Inflammatory macrophage (primary cell): ENCODE measurements at places on chromosomes 5 and 9.

GRCh38 chr5:159779481-159779880, 136.8 kb upstream of the ADRA1B start:
- no peak for DNase-seq

- DNase-seq = no peak
Measured at GRCh38 chr5:161925960-161926359, 78.0 kb downstream of the GABRA1 start.

GRCh38 chr9:120863833-120864232, 13.2 kb downstream of the PHF19 start:
- DNase-seq = no peak

- DNase-seq = no peak
Measured at GRCh38 chr9:136062657-136063439, 32.2 kb downstream of the NACC2 start.

- no peak for DNase-seq
Measured at GRCh38 chr5:164217464-164217863, 712.0 kb downstream of the MAT2B start.

DNA sequence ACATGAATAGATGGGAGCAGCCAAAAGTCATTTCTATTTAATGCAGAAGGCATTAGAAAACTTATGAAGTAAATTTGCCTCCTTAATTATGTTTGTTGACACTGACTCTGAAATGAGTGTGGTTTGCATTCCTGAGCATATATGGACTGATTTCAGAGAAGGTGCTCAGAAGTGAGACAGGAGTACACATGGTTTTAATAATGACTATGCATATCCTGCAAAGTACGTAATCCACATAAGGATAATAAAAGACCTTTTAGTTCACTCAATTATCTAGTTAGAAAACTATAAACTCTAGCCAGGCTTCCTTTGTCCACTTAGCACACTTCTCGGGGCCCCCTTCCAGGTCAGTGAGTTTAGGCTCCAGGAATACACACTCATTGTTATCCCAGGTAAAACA, 75.7 kb upstream of the SNX2 start:
- no peak for DNase-seq

DNA sequence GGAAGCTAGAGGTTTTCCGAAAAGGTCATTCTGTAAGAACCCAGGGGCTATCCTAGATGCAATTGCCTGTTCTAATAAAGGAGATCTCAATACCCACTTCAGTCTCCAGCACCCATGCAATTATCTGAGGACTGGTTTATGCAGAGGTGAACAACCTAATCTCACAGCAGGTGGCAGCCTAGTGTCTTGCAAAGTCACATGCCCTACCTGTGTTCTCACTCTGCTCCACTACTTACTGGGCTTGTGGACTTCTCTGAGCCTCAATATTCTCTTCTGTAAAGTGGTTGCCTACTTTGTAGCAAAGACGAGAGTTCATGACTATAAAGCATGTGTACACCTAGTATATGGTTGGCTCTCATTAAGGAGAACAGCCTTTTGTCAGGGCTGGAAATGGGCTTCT, 21.0 kb upstream of the ALDH1B1 start:
- no peak for DNase-seq

- no peak for DNase-seq
Measured at GRCh38 chr9:38017149-38017884, 51.7 kb downstream of the SHB start.

- DNase-seq = no peak
Measured at GRCh38 chr9:107905308-107906020, 415.9 kb upstream of the KLF4 start.

DNA sequence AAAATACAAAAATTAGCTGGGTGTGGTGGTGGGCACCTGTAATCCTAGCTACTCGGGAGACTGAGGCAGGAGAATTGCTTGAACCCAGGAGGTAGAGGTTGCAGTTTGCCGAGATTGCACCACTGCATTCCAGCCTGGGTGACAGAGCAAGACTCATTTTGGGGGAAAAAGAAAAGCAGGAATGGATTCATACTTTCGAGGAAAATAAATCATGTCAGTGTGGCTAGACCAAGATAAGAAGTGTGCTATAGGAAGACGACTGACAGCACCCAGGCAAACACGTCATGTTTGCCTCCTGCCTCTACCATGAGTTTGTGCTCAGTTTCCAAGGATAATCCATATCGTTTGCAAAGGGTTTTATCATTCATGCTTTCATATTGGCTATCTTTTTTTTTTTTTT, 19.3 kb upstream of the ATOSB start:
- no peak for DNase-seq

DNA sequence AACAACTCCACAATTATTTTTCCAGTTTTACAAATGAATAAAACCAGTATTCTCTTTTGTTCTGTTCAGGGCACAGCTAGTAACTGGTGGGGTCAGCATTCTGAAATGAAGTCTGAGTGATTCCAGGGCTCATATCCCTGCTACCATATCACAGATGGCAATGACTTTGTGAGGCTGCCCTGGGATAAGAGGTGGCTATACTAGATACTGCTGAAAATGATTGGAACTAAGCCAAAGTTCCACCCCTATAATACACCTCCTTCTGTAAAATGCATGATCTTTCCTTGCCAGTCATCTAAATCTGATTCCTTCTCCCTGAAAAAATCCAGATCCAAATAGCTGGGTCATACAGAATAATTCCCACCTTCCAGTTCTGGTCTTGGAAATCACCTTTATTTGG, 14.4 kb downstream of the SLC25A51 start:
- DNase-seq = no peak

- DNase-seq = no peak
Measured at GRCh38 chr9:5113994-5114748, 71.3 kb downstream of the INSL6 start.

DNA sequence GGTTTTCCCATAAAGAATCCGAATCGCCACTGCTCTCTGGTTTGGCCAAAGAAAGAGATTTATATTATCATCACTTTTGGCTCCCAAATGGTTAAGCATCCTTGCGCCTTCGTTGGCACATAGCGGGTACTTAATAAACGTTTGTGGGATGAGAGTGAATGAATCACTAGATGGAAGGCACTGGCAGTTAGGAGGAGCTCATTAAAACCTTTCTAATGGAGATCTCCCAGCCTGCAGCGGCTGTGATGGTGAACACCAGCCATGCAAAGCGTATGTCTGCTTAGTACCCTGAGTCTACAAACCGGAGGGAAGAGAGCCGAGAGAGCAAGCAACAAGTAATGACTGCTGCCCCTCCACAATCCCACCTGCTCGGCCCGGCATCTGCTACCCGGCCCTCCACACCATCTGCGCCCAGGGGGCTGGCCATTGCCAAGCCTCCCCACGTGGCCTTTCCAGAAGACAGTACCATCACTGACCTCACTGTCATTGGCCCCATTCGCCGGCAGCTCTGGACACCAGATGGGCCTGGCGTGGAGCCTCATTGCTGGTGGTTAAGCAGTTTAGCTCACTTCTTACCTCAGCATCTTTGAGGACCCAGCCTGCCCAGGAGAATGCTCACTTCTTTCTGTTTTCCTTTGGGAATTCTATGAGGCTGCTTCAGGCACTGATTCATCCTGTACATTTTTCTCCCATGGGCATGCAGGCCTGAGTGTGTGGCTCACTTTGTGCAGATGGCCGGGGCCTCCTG, 39.3 kb upstream of the ANKRD33B start:
- DNase-seq = no peak

- DNase-seq = peak; percentile 69
Measured at GRCh38 chr5:132841305-132841704, 10.9 kb upstream of the SHROOM1 start.

GRCh38 chr5:111243318-111243717, 19.1 kb downstream of the CAMK4 start:
- DNase-seq = no peak

GRCh38 chr5:86070719-86071118, 547.0 kb upstream of the COX7C start:
- DNase-seq = no peak

GRCh38 chr9:118967901-118968300, 401.3 kb downstream of the BRINP1 start:
- no peak for DNase-seq

DNA sequence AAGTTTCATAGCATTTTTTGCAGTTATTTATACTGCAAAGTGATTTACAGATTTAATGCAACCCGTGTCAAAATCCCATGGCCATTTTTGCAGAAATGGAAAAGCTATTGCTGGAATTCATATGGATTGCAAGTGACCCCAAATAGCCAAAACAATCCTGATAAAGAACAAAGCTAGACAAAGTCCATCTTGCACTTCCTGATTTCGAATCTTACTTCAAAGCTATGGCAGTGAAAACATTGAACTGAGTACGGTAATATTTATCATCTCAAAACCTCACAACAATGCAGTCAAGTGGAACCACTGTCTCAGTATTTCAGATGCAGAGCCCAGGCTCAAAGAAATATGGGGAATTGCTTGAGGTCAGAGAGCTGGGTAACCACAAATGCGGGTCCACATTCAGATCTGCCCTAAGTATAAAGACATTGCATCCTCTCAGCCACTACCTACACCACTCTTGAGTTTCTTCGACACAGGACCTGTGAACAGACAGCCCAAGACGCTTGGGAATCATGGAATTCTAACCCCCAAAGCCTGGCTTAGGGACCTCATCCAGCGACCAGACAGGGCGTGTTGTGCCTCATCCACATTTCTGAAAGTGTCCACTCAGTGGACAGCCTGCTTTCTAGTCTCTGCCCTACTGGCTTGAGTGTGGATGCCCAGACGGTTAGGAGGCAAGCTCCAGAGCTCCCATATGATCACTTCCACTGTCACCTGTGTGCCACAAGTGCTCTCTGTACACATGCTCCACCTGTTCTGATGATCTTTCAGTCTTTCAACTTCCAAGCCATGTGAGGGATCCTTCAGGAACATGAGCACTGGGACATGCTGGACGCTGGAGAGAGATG, 39.3 kb upstream of the KCNIP1 start:
- DNase-seq = no peak

DNA sequence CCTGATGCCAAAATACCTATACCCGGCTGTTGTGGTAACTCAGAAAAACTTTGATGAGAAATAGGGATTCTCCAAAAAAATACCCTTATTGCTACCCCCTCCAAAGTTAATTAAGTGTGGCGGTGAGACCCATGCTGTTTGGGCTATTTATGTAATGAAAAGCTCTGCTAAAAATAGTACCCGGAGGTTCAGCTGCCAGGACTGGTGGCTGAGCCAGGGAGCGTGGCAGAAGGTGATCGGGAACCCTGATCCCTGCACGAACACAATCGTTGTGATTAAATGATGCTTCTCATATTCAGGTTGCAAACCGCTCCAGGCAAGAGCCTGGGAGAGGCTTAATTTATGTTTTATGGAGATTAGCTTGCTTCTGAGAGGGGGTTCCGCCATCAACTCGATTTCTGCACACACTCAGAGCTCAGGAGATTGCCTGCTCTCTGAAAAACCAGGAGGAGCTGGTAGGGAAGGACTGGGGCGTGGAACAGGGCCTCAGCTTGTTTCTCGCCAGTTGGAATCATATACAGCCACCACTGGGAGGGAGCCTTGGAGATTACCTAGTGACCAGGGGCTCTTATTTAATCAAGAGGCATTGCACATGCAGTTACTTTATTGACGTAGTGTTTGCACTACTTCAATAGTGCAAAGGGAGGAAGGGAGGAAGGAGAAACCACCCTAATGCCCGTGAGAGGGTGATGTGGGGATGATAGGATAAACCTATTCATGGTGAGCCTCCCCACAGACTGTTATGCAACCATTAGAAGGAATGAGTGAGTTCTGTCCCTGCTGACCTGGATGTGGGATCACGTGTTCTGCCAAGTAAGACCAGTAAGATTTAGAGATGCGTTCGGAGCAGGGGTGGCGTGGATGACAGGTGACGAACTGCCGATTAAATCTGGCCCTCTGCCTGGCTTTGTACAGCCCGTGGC, 23.4 kb downstream of the HRH2 start:
- DNase-seq = no peak

GRCh38 chr5:19498852-19499251, 489.1 kb downstream of the CDH18 start:
- no peak for DNase-seq

DNA sequence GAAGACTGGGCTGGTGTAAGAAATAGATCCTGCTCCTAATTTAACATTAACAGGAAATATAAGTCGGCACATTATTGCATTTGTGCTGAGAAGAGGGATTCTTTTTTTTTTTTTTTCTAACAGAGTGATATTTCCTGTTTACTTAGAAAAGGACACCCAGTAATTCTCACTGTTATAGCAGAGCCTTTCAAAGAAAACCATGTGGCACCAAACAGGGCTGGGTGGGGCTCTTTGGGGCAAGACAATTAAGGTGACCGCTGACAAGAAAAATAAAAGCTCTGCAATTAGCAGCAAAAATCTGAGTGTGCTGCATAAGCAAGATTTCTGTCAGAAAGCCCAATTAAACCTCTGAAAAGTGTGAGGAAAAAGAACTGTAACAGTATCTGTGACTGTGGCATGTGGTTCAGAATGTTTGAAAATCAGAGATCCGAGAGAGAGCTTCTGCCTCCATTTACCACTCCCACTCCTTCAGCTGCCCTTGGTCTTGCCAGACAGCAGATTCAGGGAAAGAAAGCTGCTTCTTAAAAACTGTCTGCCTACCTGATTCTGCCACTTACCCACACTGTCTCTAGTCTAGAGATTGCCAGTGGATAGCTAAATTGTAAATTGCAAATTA, 77.1 kb upstream of the IQGAP2 start:
- no peak for DNase-seq

DNA sequence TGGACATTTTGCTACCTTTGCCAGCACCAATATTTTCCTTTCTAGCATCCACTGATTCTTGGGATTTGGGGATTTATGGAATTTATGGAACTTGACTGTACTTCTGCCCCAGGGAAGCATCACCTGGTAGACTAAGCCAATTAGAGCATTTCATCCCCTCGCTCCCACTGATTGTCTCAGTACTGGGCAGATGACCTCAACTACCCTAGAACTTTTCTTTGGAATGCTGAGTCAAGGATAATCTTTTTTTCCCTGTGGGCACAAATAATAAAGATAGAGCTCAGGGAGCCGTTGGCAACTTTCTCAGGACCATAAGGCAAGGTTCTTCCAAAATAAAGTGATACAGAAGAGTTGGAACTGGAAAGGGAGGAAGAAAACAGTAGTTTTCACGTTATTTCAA, 438.4 kb downstream of the PLK2 start:
- no peak for DNase-seq

DNA sequence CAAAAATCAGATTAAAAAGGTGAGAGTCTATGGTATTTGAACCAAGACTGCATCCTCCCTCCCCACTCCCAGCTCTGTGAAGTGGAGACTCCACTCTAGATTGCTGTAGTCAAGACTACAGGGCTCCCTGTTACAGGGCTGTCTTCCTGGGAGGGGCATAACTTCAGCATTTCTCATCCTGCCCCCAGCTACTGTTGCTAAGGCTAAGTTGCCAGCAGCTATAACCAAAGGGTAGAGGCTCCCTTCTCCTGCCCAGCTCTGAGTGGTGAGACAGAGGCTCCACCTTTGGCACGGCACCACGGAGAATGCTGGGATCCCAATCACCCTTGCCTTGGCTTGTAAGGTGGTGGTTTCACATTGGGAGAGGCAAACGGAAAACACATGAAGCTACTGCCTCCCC, 39.2 kb upstream of the GCNT4 start:
- no peak for DNase-seq

DNA sequence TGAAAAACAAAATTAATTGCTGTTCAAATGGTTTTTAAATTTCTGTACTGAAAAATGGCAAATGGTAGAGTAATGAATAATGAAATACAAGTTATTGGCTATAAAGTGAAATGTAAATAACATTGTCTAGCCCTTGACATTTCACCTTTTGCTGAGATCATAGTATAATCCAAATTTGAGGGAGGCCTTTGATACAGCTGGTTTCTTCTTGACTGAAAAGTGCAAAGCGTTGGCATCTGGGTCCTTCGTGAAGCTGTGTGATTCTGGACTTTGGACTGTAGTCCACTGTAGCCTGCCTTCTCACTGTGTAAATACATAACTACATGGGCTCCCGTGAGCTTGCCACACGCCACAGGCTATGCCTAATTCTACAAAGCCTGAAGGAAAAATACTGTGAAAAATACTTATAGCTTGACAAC, 52.3 kb downstream of the ARHGEF28 start:
- DNase-seq = no peak
